CD4-positive, alpha-beta T cell treated with Interleukin-21 for 1 hour (primary cell): ENCODE measurements at places on chromosomes 6 and 20.
A peak's percentile ranks its signal among the peaks of the same experiment; 100 is the strongest.

GRCh38 chr6:101402622-101403031 is 9.1 kb downstream of the GRIK2 start:
- DNase-seq: no peak

GRCh38 chr20:50245498-50246366 is 55.1 kb downstream of the CEBPB start:
- DNase-seq: no peak

DNA sequence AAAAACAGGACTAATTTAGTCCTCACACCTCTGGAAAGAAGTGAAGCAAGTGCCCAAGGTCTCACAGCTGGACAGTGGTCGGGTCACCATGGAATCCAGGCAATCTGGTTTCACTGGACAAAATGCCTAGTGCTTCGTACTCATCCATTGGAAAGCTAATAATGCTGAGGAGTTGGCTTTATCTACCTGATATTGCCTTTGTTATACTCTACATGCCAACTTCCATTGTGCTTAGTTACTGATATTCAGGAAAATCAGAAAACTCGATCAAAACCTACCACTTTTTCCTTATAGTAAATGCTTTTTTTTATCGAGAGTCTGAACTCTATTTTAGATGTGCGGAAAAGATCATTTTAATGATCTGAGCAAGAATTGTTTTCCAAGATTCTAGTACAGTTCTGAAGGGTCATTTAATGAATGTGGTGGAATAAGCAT is 966 bp downstream of the CFAP206 start:
- no peak for DNase-seq

GRCh38 chr20:9453201-9453600 is 61.2 kb upstream of the LAMP5 start:
- no peak for DNase-seq

GRCh38 chr6:29982097-29982496 is 39.8 kb downstream of the HLA-A start:
- no peak for DNase-seq

GRCh38 chr6:45552536-45552935 is 174.8 kb upstream of the SUPT3H start:
- DNase-seq: no peak

DNA sequence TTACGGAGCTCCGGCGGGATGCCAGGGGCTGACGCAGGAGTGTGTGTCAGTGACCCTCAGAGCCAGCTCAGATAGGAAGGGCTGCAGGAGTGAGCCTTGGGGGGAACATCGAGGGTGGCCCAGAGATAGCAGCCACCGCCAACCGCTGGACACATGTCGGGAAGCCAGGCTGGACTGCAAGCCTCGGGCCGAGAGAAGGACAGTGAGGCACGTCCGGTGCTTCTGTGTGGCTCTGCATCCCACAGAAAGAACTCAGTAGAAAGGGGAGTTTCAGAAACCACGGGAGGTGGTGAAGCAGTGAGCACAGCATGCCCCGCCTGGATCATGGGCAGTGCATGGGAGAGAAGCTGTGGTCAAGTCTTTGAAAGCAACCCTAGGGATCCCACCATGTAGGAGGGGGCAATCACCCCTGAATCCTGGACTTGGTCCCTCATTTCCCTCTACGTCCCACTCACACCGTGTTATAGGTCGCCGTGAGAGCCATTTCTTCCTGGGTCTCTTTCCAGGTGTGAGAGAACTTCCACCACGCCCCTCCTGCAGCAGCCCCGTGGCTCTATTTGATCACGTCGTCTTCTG is 383.7 kb upstream of the CDH4 start:
- no peak for DNase-seq

DNA sequence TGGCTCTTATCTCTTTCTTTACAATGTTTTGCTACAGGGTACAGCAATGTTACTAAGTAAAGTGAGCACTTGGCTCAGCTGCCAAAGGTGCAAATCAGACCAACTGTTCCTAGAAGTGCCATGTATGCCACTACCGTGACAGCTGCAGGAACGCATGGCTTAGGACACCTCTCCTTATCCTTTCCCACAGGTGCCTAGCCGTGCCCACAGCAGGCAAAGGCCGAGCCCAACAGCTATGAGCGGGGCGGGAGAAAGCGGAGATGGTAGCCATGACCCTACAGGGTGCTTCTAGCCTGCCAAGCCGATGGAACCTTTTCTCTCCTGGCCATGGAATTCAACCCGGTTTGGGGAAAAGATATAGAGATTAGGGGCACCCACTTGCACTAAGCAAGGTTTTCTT is 97.1 kb downstream of the FAXC start:
- no peak for DNase-seq

- no peak for DNase-seq
These were observed 20.9 kb upstream of the NAA20 start for GRCh38 chr20:19996222-19996621.

DNA sequence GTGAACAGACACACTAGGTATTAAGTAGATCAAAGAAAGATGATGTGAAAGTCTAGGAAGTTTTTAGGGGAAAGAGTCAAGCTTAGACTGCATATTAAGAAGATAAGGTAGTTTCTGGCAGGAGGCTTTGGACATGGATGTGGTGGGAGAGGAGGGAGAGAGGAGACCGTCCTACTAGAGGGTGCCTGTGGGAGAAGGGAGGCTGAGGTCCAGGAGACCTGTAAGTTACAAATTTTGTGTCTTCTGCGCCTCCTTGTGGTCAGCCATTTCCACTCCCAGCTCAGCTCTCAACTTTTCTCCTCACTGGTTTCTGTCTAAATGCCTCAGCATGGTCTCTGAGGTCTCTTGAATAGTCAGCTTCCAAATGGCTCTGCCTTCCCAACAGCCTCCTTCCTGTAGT is 193.5 kb downstream of the UNC5CL start:
- peak; percentile 14 for DNase-seq

- no peak for DNase-seq
These were observed 224.2 kb downstream of the ADGRB3 start for GRCh38 chr6:68859233-68859632.

DNA sequence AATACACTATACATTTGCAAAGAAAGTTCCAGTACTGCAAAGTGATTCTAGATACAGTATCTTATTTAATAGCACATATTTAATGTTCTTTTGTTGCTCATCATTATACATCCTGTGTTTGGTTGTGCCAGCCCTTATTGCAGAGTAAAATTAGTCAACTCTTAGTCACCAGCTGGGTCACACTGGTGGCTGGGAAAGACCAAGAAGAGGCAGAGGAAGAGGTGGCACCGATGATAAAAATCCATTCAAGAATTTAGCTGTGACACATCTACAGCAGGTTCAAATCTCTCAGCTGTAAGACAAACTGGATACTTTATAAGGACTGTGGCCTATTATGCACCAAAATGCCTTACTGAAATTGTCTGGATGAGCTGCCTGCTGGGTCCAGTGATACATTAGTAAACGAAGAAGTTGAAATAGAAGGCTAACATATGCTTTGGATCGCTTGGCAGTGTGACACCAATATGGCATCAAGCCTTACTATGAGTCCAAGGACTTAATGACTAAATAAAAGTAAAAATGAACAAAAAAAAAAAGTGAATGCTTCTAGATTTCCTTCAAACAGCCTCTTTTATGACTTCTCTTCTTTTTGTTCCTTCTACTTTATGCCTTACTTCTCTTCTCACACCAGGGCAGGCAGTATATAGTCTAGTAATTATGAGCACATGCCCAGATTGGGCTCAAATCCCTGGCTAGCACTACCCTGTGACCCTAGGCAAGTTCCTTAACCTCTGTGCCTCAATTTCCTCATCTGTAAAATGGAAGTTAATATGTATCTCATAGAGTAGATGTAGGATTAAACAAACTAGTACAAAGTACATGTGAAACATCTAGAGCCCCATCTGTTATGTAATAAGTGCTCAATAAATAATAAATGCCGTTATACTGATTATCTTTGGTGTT is 29.4 kb upstream of the RNF8 start:
- DNase-seq: no peak

DNA sequence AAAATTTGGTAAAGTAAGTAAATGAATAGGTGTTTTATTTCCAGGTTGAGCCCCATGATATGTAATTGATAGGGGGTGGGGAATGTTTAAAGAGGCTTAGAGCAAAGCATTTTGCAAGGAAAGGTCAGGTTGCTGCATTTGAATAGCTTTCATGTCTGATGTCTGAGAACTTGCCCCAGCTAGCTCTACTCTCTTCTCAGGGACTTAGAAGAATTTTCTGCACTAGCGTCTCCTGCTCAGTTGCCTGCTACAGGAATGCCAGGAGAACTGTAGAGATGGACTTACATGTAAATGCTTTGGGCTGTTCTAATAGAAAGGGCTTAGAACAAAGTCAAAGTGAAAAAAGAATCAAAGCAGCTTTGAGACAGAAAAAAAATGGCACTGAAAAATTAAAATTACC is 35.5 kb downstream of the TRMT6 start:
- no peak for DNase-seq

- DNase-seq: no peak
These were observed 11.4 kb downstream of the SENP6 start for GRCh38 chr6:75613056-75613501.

DNA sequence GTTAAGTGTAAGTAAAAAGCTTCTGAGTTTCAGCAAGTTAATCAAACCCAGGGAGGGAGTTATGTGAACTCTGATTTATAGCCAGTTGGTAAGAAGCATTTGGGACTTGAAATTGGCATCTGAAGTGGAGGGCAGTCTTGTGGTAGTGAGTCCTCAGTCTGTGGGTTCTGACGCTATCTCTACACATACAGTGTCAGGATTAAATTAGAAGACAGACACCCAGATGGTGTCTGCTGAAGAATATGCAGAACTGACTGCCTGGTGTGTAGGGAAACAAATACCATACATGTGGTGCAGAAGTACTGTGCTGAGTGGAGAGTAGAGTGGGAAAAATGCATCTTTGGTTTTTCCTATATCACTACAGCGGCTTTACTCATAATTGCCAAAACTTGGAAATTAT is 43.5 kb upstream of the PLN start:
- DNase-seq: no peak

GRCh38 chr6:93433592-93433991 is 14.2 kb upstream of the EPHA7 start:
- no peak for DNase-seq

DNA sequence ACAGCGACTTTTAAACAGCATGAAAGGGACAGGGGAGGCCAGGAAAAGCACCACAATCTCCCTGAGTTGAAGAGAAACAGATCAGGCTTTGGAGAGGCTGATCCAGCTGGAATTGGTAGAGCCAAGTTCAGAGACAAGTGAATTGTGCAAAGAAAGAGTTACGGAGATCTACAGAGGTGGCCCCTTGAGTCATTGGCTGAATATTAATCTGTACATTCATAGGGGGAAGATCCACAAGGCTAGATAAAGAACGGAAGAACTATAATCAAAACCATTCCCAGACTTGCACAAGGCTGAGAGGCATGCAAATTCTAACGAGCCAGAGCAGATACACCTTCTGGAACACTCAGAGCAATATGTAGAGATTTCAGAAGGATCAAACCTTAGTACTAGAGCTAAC is 14.2 kb upstream of the FOXQ1 start:
- DNase-seq: no peak

DNA sequence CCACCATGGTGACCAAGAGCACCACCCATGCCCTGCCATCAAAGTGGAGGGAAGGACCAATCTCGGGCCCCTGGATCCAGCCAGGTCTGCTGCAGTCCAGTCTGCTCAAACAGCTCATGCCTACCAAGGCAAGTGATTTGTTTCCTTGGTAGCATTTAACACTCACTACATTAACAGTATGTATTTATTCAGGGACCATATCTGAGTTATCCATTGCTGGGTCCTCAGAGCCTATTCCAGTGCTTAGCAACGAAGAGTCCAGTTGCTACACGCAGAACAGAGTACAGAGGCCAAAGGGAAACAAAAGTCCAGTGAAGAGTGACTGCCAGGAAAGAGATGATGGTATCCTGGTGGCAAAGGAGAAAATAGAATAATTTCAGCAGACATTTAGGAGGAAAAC is 352.2 kb downstream of the PTPRT start:
- no peak for DNase-seq

- no peak for DNase-seq
These were observed 16.3 kb downstream of the RAD21L1 start for GRCh38 chr20:1242099-1242498.

- DNase-seq: peak; percentile 60
These were observed 27.2 kb downstream of the UBE2V1 start for GRCh38 chr20:50085481-50086365.

DNA sequence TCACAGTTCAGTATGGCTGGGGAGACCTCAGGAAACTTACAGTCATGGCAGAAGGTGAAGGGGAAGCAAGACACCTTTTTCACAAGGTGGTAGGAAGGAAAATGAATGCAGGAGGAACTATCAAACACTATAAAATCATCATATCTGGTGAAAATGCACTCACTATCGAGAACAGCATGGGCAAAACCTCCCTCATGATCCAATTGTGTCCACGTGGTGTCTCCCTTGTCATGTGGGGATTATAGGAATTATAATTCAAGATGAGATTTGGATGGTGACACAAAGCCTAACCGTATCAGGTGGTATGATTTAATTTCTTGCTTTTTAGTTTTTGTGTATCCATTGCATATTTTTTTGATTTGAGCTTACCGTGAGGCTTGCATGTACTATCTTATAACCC is 133.2 kb upstream of the SYNCRIP start:
- DNase-seq: no peak

DNA sequence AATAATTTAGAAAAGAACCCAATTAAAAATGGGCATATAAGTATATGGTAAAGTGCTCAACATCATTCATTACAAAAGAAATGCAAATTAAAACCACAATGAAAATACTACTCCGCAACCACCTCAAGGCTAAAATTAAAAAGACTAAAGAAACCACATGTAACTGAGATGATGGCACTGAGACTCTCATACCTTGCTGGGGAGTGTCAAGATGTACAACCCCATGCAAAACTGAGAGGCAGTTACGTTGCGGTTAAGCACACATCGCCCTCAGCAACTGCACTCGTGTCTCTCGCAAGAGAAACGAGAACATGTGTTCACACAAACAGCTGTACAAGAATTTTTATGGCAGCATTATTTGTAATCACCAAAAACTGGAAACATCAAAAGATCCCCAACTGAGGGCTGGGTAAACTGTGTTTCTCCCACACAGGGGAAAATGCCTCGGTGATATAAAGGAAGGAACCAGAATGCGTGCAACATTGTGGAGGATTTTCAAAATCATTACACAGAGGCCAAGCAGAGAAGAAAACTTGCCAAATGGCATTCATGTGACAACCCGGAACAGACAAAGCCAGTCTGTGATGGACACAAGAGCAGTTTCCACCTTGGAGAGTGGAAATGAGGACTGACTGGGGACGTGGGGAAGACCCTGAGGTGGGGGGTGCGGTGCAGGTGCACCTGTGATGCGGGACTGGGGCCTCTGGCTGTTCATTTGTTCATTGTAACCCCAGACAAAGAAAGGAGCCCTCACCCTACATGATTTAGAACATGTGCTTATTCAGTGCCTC is 144.9 kb downstream of the WDR27 start:
- DNase-seq: peak; percentile 13

DNA sequence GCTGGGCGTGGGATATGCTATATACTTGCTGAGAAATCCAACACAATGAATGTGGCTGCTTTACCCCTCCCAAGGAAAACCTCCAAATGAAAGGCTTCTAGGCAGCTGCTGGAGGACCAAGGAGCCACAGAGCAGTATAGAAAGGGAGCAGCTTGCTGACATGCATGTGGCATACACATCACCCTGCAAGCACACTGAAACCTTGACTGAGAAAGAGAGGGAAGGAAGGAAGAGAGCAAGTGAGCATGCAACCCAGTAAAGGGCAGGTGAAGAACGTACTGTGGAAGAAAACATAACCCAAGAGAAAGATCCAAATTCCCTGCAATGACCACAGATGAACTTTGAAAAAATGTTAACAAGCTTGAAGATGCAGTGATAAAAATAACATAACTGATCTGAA is 543.0 kb downstream of the KIF16B start:
- DNase-seq: no peak
